ENCODE measurements at places on chromosomes 2 and 18. TPM values are rescaled to one million over a fixed set of nuclear protein-coding genes. Genes with fewer than 3 reads are reported as not detected.

GRCh38 chr2:217065012-217065290, 205.1 kb upstream of the TNP1 start:
- no peak for DNase-seq

DNA sequence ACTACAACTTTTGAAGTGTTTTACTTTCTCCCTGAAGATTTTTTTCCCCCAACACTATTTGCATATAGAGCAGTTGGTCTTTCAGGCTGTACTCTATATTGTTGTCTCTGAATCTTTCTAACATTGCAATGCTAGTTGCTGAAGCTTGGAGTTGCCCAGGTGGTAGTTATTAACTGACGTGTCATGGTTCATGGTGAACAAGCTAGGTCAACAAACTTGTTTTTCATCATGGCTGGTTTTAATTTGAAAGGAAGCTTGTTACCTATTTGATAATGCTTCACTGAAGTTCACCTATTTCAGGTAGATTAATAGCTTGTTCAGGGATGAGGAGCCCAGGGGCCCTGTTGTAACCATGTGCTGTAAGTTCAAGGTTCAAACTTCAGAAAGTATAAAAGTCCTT, 158.8 kb upstream of the ZEB2 start:
- no peak for DNase-seq

- DNase-seq: no peak
Measured at GRCh38 chr18:74183130-74183529, 34.8 kb downstream of the TIMM21 start.

DNA sequence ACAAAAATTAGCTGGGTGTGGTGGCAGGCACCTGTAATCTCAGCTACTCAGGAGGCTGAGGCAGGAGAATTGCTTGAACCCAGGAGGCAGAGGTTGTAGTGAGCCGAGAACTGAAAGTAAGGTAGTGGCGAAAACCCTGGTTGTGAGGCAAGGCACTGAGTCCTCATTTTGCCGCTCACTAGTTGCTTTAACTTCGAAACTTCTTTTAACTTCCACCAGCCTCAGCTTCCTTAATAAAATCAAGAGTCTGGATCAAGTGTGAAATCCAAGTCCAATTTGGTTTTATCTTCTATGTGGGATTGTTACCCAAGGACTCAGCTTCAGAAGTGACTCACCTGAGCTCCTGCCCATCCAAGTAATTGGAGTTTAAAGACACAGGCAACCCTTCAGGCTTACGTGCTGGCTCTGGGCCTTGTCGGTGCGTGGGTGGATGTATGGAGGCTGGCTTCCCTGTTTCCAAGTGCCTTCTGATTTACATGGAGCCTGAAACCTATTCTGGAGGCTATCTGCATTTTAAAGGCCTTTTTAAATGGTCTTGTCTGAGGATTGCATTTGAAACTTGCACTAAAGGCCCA, 374.2 kb upstream of the ID2 start:
- no peak for DNase-seq

ITGB6 gene
- 47.9 TPM for polyA plus RNA-seq
